ELR (cell line): ENCODE measurements at places on chromosomes 1 and 21.

GRCh38 chr1:159828581-159829272 lies 2.1 kb downstream of the SLAMF8 start:
- DNase-seq: no peak

DNA sequence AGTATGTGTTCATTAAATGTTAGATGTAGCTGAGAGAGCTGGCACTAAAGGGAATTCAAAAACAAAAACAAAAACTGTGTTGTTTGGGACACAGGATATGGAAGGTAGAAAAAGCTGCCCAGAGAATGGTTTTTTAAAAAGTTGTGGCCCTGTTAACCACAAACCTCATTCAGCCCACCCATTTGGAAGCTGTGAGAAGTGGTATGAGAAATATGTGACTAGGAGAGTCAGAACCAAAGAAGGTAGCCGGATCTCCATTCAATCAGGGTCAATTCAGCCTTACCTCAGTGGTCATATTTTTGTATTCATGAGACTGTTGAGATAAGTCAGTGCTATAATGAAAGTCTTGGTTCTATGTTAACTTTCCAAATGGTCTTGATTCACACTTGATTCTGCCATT lies 29.8 kb upstream of the CACYBP start:
- DNase-seq: no peak

DNA sequence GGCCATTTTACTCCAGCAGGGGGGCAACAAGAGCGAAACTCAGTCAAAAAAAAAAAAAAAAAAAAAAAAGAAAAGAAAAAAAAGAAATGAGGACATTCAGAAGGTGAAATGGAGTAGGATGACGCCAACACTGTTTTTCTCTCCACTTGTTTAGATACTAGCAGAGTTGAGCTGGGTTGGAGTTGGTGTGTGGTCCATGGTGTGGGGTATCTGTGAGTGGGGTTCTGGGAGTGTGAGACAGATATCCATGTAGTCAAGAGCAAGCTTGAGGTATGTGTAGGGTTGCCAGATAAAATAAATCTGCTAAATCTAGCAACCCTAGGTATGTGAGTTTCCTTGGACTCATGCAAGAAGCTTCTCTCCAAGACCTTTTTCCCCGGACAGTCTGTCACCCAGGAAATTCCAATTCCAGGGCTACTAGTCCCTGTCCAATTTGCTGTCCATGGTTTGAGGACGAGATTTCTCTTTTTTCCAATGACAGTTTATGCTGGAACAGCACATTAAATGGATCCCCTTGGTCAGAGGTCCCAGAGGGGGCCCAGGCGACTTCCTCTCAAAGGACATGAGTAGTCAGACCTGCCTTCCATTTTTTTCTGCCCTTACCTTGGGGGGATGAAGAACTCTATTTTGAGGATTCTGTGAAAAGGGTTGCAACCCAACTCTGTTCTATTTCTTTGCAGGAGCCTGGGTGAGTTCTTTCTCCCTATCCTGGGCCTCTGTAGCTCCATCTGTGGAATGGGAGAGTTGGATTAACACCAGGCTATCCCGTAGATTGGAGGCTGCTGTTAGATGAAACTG lies 2.1 kb upstream of the FOXD2 start:
- DNase-seq: no peak

GRCh38 chr21:40158366-40158765 lies 291.1 kb downstream of the PCP4 start:
- no peak for DNase-seq

GRCh38 chr1:196619721-196620120 lies 11.5 kb upstream of the KCNT2 start:
- no peak for DNase-seq

- DNase-seq: no peak
Observed at GRCh38 chr1:3283849-3284248, 170.6 kb upstream of the ARHGEF16 start.

- DNase-seq: peak; percentile 81
Observed at GRCh38 chr21:25956993-25957714, 213.4 kb downstream of the APP start.

DNA sequence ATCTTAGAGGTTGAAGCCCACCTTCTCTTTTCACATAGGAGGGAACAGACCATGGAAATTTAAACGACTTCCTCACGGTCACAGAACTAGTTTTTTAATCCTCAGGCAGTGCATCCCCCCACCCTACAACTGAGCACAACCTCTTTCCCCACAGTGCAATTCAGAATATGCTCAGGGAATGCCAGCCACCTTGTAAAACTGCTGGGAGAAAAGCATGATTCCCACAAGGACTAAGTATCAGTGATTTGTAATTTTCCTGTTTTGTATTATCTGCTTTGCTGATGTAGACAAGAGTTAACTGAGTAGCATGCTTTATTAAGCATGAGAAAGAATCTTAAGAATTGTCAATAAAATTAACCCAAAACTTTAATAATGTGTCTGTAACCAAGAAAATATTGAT lies 23.8 kb downstream of the TMEM50A start:
- DNase-seq: no peak

- peak; percentile 42 for DNase-seq
Observed at GRCh38 chr1:11059155-11059967, 457 bp downstream of the SRM start.

DNA sequence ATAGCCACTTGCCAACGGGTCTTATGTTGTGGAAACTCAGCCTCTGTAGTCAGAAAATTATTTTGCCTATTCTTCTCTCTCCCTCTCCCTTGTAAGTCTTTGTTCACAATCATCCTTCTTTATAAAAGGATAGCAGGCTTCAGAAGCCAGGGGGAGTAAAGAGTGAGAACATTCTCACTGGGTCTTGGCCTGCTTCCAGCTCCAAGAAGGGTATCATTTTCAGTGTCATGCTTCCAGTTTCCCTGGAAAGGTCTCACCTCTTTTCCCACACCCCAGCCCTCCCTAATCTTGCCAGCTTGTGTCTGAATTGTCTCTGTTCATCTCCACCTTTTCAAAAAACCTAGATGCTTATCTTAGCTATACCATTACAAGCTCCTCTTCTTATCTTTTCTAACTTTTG lies 346.2 kb upstream of the LRRC7 start:
- DNase-seq: no peak

DNA sequence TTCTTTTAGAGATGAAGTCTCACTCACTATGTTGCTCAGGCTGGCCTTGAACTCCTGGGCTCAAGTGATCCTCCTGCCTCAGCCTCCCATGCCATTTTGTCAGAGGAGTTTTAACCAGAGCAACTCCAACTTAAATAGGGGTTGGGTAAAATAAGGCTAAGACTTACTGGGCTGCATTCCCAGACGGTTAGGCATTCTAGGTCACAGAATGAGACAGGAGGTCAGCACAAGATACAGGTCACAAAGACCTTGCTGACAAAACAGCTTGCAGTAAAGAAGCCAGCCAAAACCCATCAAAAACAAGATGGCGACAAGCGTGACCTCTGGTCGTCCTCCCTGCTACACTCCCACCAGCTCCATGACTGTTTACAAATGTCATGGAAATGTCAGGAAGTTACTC lies 5.7 kb upstream of the DNAH14 start:
- no peak for DNase-seq

DNA sequence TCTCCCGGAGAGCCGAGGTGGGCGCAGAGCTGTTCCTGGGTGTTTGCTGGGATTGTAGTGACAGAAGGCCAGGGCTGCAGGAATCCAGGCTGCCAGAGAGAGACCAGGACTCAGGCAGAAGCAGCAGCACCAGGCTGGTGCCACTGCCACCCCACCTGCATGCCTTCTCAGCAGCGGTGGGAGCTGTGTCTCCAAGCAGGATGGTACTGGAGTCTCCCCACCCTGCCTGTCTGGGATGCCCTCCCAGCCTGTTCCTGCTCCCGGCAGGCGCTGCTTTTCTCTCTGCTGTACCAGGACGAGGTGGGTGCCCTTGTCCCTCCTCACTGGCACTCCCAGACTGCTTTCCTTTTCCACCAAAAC lies 4.5 kb upstream of the HES4 start:
- no peak for DNase-seq

GRCh38 chr1:73803380-73803779 lies 394.6 kb downstream of the LRRIQ3 start:
- DNase-seq: no peak

DNA sequence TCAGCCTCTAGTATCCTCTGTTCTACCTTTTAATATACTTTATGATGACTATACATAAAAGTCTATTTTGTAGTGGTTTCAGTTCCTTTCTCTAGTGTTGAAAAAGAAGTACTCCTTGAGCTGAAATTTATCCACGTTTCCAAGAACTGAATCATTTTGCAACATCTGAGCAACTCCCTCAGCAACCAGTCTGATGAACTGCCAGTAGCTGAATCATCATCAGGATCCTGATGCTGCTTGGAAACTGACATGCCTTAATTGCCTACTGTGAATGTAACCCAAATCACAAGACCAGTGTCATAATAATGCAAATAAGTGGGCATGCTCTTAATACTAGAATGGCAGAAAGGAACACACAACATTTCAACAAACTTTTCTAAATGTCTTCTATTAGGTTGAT lies 103.3 kb downstream of the CYYR1 start:
- DNase-seq: peak; percentile 56

GRCh38 chr1:1176931-1177330 lies 3.3 kb downstream of the TTLL10 start:
- no peak for DNase-seq

- DNase-seq: no peak
Observed at GRCh38 chr1:244099258-244099930, 48.3 kb downstream of the ZBTB18 start.

- no peak for DNase-seq
Observed at GRCh38 chr1:114467491-114467890, 43.5 kb downstream of the TRIM33 start.

DNA sequence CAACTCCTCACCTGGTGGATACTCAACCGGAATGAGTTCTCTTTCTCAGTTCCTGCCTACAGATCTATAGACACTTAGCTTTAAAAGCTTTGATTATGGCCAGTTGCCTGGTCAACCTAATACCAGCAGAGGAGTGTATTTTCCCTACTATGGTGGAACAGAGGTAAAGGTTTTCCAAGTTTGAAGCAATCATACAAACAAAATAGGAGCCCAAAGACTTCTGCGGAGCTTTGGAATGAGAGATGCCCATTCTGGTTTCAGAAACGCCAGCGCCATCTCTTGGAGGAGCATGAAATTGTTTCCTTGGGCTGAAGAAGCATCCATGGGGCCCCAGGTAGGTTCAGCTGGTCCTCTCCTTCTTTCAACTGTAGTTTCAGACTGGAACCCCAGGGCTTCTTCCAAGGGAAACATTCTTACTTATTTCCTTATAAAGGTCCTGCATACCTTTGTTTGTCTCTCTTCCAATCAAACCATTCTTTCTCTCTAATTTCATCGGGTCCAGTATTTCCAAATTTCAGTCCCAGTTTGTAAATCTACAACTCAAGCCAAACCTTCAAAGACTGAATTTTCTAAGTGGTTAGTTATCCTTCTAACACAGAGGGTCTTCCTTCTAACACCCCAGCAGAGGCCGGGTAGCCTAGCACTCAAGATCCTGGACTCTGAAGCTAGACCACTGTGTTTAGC lies 95.9 kb downstream of the KCNJ15 start:
- DNase-seq: peak; percentile 81

- DNase-seq: peak; percentile 42
Observed at GRCh38 chr1:37473431-37474045, 842 bp upstream of the ZC3H12A start.

DNA sequence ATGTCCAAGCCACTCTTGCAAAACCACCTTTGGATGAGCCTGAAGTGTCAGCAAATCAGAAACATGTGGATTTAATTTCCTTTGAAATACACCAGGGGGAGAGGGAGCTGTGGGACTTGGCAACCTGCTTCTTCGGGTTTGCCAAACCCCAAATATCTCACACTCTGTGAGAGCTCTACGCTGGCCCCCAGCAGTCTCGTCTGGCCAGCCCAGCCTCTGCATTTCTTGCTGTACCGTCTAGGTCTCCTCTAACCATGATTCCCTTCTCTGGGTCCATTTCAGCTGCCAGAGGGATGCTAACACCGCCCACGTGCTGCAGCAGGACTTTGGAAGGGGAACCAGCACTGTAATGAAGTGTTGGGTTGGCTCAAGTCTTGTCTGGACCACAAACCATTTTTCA lies 114.6 kb downstream of the MRPS6 start:
- no peak for DNase-seq

DNA sequence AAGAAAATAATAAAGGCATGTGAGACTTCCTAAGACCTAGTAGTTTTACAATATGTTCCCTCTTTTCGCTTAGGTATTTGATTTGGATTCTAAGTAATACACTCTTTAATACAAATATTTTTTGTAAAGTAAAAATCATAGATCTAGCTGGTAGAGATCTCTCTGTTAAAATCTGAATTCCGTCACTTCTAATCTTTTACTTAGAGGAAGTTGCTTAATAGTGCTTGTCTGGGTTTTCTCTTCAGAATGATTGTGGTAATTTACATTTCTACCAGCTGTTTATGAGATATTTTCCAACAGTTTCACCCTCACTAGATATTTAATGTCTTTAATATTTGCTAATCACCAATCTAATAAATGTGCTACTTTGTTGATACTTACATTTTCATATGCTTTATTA lies 23.3 kb downstream of the RBM11 start:
- DNase-seq: no peak

GRCh38 chr1:55061706-55062321 lies 22.5 kb downstream of the PCSK9 start:
- DNase-seq: no peak

DNA sequence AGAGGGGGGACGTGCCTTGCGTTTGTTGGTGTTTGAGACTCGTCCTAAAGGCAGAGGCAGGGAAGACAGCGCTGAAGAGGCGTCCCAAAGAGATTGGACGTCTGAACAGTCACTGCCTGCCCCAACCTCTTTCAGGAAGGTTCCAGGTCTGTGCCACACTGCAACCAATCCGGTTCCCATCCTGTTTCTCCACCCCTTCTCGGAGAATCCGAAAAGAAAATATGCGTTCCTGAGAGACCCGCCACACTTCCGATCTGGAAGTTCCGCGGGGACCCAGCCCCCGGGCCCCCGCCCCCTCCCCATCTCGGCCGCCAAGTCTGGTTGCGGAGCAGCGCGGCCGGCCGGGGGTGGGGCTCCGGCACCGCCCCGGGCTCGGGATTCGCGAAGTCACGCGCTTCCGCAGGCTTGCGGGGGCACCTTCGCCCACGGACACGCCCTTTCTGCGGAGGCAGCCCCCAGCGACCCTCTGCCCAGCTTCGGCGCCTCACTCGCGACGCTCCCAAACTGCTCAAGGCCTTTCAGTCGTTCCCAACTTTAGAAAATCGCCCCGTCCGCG lies 124.5 kb upstream of the DPYD start:
- peak; percentile 32 for DNase-seq
